A549 treated with AZD2906 at 1 μM for 4 hours (cell line): ENCODE measurements at places on chromosomes 6 and 20. TPM values are rescaled to one million over a fixed set of nuclear protein-coding genes. Genes with fewer than 3 reads are reported as not detected.

The EPPIN gene
- total RNA-seq, result not detected in 5 replicates

The LTA gene
- 0.07 to 0.23 TPM (median 0.08 TPM) in 3 of 5 replicates, not detected in the others for total RNA-seq

The SNX5 gene
- 218 to 233 TPM (median 225 TPM) in 5 replicates for total RNA-seq

The SMPDL3A gene
- 3.1 to 3.7 TPM (median 3.6 TPM) in 5 replicates for total RNA-seq

The SYTL3 gene
- 1.5 to 2.0 TPM (median 1.9 TPM) in 5 replicates for total RNA-seq

The PPP1R16B gene
- 0.08 to 0.17 TPM (median 0.15 TPM) in 5 replicates for total RNA-seq

The TNFAIP3 gene
- 22.6 to 29.0 TPM (median 25.7 TPM) in 5 replicates for total RNA-seq

The SLC32A1 gene
- total RNA-seq, result not detected in 5 replicates
